Suprapubic skin (tissue), 4 donors: ENCODE measurements at places on chromosomes 6 and 20. TPM values are rescaled to one million over a fixed set of nuclear protein-coding genes. Genes with fewer than 3 reads are reported as not detected.

FAM120B gene
- 21.5 TPM for total RNA-seq

RAB44 gene
- 0.17 TPM for total RNA-seq

SMLR1 gene
- total RNA-seq: not detected

PDE10A gene
- total RNA-seq: 0.59 TPM

PHACTR3 gene
- total RNA-seq: 10.3 TPM

FERMT1 gene
- 32.9 TPM for total RNA-seq

PXDC1 gene
- 67.9 TPM for total RNA-seq

SOX4 gene
- 16.0 TPM for total RNA-seq

DYNLT2 gene
- total RNA-seq: 1.3 TPM

GSTA3 gene
- total RNA-seq: 17.4 TPM

FRK gene
- 3.6 TPM for total RNA-seq

GLYATL3 gene
- not detected for total RNA-seq

BPI gene
- not detected for total RNA-seq

PSMB1 gene
- 196 TPM for total RNA-seq

TRIM15 gene
- 1.1 TPM for total RNA-seq

LRRC1 gene
- total RNA-seq: 80.9 TPM

PERP gene
- 1,965 TPM for total RNA-seq

ULBP2 gene
- 0.76 TPM for total RNA-seq

CD93 gene
- 19.9 TPM for total RNA-seq

DAAM2 gene
- total RNA-seq: 12.6 TPM

CGA gene
- 0.53 TPM for total RNA-seq

HSD17B8 gene
- total RNA-seq: 52.4 TPM

NMBR gene
- total RNA-seq: not detected

OR5V1 gene
- not detected for total RNA-seq

NOX3 gene
- not detected for total RNA-seq

GSTA2 gene
- not detected for total RNA-seq

SLC24A3 gene
- total RNA-seq: 6.4 TPM

REPS1 gene
- total RNA-seq: 58.3 TPM

SOBP gene
- 0.64 TPM for total RNA-seq

COL12A1 gene
- 46.6 TPM for total RNA-seq

TRIM26 gene
- total RNA-seq: 76.5 TPM

ZFAND3 gene
- total RNA-seq: 41.0 TPM

ACOT13 gene
- total RNA-seq: 14.7 TPM

SLC17A1 gene
- total RNA-seq: not detected

TMC2 gene
- not detected for total RNA-seq

ENPP5 gene
- total RNA-seq: 4.5 TPM

SLC26A8 gene
- total RNA-seq: not detected

DCDC2 gene
- 0.15 TPM for total RNA-seq

GABBR1 gene
- total RNA-seq: 78.1 TPM

MAN1A1 gene
- total RNA-seq: 34.7 TPM

MAS1 gene
- total RNA-seq: not detected

CAP2 gene
- 2.5 TPM for total RNA-seq

PRSS16 gene
- total RNA-seq: 7.7 TPM

EFCAB8 gene
- total RNA-seq: not detected
